Ascending aorta (tissue), 2 donors: ENCODE measurements at places on chromosomes 12 and 14. TPM values are rescaled to one million over a fixed set of nuclear protein-coding genes. Genes with fewer than 3 reads are reported as not detected.

DNA sequence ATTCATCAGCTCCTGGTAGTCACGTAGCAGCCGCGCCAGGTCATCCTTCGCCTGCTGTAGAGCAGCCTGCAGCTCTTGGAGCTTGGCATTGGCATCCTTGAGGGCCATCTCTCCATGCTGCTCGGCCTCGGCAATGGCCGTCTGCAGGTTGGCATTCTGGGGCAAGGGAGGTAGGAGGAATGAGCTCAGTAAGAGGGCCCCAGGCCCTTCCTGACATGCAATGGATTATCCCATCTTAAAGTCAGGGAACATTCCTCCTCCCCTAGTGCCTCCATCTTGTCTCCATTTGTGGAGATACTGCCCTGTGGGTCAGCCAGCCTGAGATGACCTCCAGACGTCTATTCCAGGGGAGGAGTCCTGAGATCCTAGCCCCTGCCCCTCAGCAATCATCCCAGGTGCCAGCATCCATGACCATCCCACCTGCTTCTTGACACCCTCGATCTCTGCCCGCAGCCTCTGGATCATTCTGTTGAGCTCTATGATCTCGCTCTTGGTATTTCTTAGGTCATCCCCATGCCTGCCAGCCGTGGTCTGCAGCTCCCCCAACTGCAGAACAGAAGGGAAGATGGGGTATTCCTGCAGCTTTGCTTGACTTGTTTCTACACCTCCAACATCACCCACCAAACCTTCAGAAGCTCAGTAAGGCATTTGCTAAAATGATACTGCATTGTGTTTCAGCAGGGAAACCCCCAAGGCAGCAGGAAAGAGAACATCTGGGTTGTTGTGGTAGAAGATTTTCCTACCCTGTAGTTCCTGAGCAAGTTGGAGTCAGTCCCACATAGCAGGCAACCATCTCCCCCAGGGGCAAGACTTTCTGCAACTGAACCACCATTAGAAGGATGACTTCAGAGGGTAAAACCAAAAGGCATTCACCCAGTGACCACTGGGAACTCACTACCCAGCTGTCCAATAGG is 4.4 kb downstream of the KRT3 start:
- no peak overlapping the region for H3K4me3 ChIP-seq
- no peaks in the 10 kb centered on the region for H3K36me3 ChIP-seq
- no peak overlapping the region for H3K27ac ChIP-seq
- no peak for DNase-seq
- H3K4me1 ChIP-seq: no peaks in the 10 kb centered on the region

- H3K27me3 ChIP-seq: no peaks in the 10 kb centered on the region
- H3K27ac ChIP-seq: no peak overlapping the region
- no peak overlapping the region for H3K4me3 ChIP-seq
- H3K36me3 ChIP-seq: no peaks in the 10 kb centered on the region
Measured at GRCh38 chr12:104423809-104424208, 32.9 kb upstream of the CHST11 start.

- H3K36me3 ChIP-seq: peaks cover 46% of the 10 kb centered on the region
- H3K27me3 ChIP-seq: no peaks in the 10 kb centered on the region
- DNase-seq: no peak
- H3K4me3 ChIP-seq: no peak overlapping the region
Measured at GRCh38 chr14:77109656-77110055, 11.6 kb downstream of the CIPC start.

DNA sequence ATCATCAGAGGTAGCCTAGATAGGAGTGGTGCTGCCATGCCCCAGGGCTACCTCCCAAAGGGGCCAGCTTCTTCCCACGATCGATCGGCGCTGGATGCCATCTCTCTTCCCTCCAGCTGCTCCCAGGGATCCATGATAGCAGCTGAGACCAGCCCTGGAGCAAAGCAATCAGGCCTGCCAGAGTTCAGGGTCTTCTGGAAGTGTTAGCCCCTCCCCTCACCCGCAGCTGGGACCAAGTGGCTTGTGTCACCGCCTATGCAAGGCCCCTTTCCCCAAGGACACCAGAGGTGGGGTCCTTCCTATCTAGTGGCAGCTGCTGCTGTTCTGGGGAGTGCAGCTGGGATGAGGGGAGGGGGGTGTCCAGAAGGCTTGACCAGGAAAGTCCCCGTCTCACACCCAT is 87.0 kb downstream of the IRF2BPL start:
- peaks cover 10% of the 10 kb centered on the region for H3K4me1 ChIP-seq
- no peak overlapping the region for H3K4me3 ChIP-seq
- H3K27me3 ChIP-seq: no peaks in the 10 kb centered on the region
- DNase-seq: no peak
- H3K36me3 ChIP-seq: no peaks in the 10 kb centered on the region

DNA sequence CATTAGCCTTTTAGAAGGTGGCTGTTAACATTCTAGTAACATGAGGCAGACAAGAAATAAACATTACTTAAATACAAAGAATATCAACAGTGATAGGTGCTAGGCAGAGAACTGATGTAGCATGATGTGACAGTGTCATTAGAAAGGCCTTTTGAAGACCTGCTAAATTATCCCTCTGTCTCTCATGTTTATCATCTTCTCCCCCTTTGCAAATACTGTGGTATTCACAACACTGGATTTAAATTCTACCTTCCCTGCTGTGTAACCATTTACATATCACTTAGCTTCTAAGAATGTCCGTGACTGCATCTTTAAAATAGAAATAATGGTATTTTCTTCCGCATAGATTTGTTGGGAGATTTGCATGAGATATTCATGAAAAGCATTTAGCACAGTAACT is 74.4 kb upstream of the CLEC14A start:
- H3K36me3 ChIP-seq: no peaks in the 10 kb centered on the region
- H3K27me3 ChIP-seq: no peaks in the 10 kb centered on the region
- no peak overlapping the region for H3K27ac ChIP-seq
- no peak for DNase-seq
- H3K4me3 ChIP-seq: no peak overlapping the region

DNA sequence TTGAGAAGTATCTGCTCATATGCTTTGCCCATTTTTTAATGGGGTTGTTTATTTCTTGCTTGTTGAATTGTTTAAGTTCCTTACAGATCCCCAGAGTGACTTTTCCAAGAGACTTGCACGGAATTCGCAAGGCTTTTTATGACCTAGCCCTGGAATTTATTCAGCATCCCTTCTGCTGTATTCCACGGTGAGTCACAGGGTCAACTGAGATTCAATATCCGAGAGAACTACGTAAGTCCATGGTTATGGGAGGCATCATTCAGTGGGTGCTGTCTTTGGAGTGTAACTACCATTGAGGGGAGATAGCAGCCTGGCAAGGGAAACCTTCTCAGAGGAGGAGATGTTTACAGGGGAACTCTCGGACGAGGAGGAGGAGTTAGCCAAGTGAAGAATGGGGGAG is 20.9 kb upstream of the GPRC5A start:
- no peak for DNase-seq
- H3K27ac ChIP-seq: no peak overlapping the region
- no peaks in the 10 kb centered on the region for H3K4me1 ChIP-seq
- no peaks in the 10 kb centered on the region for H3K36me3 ChIP-seq

DNA sequence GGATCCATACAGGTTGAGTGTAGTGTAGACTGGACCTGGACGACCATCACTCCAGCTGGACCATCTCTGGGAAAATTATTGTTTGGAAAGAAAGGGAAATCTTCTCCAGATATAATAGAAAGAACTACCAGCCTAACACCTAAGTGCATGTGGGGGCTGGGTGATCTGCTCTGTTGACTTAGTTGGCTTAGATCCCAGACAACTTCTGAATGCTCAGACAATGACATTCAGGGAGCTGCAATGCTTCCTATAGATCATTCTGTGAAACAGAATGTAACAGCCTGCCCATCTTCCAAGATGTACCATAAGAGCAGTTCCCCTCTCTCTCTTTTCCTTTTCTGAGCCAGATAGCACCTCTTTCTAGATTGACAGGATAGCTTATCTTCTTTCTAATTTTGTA is 572.8 kb upstream of the STXBP6 start:
- H3K27ac ChIP-seq: no peak overlapping the region
- no peak for DNase-seq
- H3K36me3 ChIP-seq: no peaks in the 10 kb centered on the region
- no peaks in the 10 kb centered on the region for H3K4me1 ChIP-seq

DNA sequence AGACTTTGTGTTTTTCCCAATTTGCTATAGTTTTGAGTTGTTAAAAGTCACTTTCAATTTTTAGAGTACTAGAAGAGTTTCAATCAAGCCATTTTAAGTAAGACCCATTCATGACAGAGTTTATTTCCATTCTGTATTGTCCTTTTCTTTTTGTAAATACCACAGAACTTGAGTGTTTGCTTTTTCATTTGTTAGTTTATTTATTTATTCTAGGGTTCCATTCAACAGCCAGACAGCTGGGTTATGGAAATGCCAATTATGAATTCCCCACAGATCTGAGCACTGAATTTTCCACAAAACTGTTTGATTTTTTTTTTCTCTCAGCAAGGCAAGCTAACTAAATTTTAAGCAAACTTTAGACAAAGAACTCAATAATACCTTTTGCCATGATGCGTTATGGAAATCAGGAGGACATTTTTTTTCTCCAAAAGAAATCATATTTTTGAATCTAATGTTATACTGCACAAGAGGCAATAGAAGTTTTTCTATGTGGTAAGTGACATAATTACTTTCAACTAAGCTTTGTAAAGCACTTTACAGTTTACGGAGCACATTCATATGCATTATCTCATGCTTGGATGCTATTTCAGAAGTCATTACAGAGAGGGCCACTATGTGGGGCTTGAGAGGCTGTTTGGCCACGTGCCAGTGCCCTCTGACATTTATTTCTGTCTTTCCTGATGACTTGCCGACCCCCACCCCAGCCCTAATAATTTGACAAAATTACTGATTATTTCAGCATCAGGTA is 181.5 kb downstream of the VRK1 start:
- H3K4me3 ChIP-seq: no peak overlapping the region
- no peaks in the 10 kb centered on the region for H3K4me1 ChIP-seq
- H3K36me3 ChIP-seq: no peaks in the 10 kb centered on the region
- DNase-seq: no peak
- no peaks in the 10 kb centered on the region for H3K27me3 ChIP-seq

DNA sequence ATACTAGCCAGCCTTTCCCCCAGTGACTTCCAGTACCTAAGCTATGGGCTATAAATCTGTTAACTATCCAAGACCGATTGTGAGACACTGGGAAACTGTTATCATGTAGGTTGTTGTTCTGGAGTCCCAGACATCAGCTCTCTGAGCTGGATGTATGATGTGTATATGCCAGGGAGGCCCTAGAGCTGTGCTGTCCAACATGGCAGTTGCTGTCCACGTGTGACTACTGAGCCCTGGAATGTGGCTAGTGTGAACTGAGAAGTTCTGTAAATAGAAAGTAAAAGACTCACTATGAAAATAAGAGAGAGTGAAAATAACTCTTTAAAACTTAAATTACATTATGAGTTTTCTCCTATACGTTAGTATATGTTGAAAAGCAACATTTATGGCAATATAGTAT is 755.8 kb upstream of the FBXO33 start:
- H3K4me1 ChIP-seq: no peaks in the 10 kb centered on the region
- no peaks in the 10 kb centered on the region for H3K36me3 ChIP-seq
- no peak for DNase-seq
- no peak overlapping the region for H3K4me3 ChIP-seq

GRCh38 chr12:130401703-130402102 is 64.0 kb downstream of the PIWIL1 start:
- no peaks in the 10 kb centered on the region for H3K4me1 ChIP-seq
- no peak overlapping the region for H3K4me3 ChIP-seq
- no peaks in the 10 kb centered on the region for H3K27me3 ChIP-seq
- no peaks in the 10 kb centered on the region for H3K36me3 ChIP-seq

GRCh38 chr14:68476212-68477109 is 316.4 kb downstream of the ZFP36L1 start:
- peak overlapping the region; percentile 39 for H3K27ac ChIP-seq
- DNase-seq: peak; percentile 79
- H3K4me1 ChIP-seq: no peaks in the 10 kb centered on the region
- no peaks in the 10 kb centered on the region for H3K36me3 ChIP-seq

DNA sequence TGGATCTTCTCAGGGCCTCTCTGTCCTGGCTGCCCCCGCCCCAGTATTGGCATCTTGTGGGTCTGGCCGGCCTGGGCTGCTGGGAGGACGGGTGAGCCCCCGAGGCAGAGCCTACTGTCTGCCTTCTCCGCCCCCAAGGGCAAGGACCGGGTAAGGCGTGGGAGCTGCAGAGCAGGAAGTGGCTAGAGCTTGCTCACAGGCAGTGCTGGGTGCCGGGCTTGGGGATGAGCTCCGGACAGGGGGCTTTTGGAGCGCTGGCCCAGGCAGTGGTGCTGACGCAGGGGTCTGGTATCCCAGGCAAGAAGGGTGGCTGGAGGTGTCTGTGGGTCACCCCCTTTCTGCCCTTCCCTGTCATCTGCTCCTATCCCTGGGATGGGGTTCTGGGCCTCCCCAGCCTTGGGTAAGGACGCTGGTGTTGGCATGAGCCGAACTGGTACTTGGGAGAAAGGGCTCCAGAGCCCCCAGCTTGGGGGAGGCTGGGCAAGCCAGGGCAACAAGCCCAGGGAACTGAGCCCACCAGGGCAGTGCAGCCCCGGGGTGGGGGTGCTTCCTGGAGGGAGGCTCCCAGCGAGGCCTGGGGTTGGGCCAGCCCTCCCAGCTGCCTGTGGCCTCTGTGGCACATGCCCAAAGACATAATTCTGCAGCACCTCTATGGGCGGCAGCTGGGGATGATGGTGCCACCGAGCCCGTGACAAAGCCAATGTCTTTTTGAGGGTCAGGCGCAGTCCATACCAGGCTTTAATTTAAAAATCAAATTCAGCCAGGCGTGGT is 126.3 kb downstream of the KIF26A start:
- H3K4me3 ChIP-seq: no peak overlapping the region
- H3K36me3 ChIP-seq: no peaks in the 10 kb centered on the region
- no peaks in the 10 kb centered on the region for H3K4me1 ChIP-seq

DNA sequence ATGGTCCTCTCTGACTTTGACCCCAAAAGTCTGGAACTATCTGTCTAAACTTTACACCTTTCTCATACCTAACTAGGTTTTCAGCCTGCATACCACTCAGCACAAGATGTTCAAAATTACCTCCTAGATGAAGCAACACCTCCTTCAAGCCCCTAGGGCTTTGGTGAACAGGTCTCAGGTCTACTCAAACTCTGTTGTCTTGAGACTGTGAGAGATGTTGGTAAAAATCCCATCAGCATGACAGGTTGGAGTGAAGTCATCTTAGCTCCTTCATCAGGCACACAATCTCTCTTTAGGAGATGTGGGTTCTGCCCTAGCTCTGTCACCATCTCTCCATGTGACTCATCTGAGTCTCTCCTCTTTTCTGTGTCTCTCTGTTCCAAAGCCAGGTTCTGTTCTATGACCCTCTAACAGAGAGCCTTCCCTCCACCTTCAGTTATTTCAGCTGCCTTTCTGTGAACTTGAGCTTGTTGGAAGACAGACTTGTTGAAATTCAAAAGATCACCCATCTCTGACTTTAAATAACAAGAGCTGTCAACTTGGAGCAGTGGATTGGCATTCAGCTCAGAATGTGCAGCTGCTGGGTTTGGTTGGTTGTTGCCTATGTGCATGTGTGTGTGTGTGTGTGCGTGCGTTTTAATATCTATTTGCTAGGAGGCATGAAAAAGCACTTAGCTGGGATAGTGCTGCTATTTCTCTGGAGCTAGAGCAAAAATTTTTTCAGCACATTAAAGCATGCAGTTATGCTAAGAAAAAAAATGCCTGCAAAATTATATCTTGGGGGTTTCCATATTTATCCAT is 130.7 kb downstream of the CRACR2A start:
- no peaks in the 10 kb centered on the region for H3K27me3 ChIP-seq
- DNase-seq: peak; percentile 30
- H3K4me1 ChIP-seq: no peaks in the 10 kb centered on the region
- H3K4me3 ChIP-seq: no peak overlapping the region

RFC5 gene
- 5.2 TPM for total RNA-seq

FOXN4 gene
- total RNA-seq: not detected

E2F7 gene
- total RNA-seq: not detected

LMNTD1 gene
- not detected for total RNA-seq
